Stimulated activated CD8-positive, alpha-beta memory T cell treated with anti-CD3 and anti-CD28 coated beads, Interleukin-2, amount 100 ng/mL, for 1 hour (primary cell): ENCODE measurements at places on chromosomes 2 and 18.

DNA sequence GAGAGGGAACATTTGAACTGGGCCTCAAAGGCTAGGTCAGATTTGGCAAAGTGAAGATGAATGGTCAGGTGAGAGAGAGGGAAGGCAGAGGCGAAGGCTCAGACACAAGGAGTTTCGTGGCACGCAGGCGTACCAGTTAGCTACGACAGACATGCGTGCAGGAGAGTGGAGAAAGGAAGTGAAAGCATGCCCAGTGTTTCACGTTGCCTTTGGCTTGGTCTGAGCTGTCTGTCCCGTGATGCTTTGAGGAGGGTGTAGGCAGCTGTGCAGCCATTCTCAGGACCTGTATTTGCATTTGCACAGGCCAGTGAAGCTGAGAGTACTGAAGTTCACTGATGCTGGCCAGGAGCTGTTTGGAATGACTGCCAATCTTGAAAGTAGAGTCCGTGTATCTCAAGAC, 69.5 kb downstream of the HNRNPLL start:
- no peak for DNase-seq

DNA sequence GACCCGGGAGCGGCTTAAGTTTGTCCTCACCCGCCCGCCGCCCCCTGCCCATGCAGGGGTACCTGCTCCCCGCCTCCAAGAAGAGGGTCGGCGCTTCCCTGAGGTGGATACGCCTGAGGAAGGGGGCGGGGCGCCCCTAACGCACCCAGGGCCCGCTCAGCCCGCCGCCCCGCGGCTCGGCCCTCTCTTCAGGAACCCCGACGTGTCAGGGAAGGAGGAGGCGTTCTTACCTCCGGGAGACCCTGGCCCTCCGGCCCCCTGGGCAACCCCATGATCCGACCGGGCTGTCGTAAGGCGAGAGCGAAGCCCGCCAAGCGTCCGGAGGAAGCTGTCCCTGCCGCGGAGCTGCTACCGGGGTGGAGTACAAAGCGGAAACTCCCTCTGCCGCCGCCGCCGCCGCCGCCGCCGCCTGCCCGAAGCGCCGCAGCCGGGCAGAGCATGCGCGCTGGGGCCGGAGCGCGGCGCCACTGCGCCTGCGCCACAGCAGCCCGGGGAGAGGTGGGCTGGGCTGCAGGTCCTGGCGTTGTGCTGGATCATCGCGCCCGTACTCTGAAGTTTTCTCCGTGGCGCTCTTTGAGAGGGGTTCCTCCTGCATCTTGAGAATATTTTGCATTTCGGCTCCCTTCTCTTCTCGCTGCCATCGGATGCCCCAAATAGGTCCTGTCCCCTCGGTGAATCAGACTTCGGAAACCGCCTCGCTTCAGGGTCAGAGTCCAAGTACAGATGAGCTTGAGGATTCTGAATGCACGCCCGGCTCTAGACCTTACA, at the start of gene CCDC93:
TSS of gene CCDC93 (minus strand) at position 347 of the 768 bp plus-strand sequence. CDS start at position 272, 75 bp downstream.
- peak; percentile 74 for DNase-seq

- DNase-seq = no peak
Observed at GRCh38 chr18:3260995-3261372, 949 bp upstream of the MYL12B start.

GRCh38 chr18:9569178-9569577, 45.2 kb downstream of the PPP4R1 start:
- DNase-seq = no peak

GRCh38 chr2:140491876-140492275, 1638.9 kb downstream of the LRP1B start:
- DNase-seq = no peak

DNA sequence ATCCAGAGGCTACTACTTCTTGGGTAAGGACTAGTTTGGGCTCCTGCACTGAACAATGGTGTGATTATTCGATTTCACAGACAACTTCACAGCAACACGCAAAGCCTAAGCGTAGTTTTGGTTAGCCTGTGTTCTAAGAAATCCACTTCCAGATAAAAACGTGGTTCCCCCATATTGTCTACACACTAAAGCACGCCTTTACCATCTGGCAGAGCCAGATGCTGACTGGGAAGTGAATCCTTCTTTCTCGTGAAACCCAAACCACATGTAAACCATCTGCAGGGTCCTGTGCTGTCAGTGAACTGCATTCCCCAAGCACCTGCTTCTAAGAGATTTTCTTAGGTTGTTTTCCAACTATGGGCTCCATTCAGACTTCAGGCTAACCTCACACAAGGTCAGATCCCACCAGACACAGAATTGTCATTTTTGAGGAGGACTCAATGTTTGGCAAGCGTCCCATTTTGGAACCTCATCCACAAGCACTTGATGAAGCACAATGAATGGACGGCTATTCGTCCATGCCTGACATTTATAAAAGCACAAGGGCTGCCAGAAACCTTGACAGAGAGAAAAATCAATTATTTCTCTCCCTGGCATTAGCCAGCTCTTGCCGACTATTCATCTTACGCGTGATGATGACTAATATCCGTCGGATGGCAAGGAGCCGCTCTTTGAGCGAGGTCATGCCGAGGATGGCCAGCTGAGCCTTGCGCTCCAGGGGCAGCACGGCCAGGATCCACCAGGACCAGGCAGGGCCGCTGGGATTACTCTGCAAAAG, 38.4 kb downstream of the LONRF2 start:
- DNase-seq = no peak

GRCh38 chr2:144524118-144525009, 4.4 kb upstream of the ZEB2 start:
- no peak for DNase-seq

DNA sequence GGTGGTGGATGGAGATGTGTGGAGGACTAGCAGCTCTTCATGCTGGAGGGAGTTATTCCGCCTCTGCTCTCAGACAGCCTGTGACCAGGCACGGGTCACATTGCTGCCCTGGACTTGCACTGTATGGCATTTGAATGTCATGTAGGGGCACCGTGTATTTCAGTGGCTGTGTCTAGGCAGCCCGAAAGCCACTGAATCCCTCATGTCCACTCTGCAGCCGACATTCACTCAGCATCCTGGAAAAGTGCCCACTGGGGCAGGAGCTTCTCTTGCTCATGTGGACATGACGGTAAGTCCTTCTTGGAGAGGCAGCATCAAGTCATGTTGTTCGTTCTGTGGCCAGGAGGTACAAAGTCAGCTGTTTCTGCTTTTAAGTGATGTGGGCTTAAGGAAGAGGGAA, 127.9 kb downstream of the SH3RF3 start:
- no peak for DNase-seq

- no peak for DNase-seq
Observed at GRCh38 chr2:225122007-225122406, 79.7 kb upstream of the DOCK10 start.
